ENCODE measurements at places on chromosomes 3 and 15.

DNA sequence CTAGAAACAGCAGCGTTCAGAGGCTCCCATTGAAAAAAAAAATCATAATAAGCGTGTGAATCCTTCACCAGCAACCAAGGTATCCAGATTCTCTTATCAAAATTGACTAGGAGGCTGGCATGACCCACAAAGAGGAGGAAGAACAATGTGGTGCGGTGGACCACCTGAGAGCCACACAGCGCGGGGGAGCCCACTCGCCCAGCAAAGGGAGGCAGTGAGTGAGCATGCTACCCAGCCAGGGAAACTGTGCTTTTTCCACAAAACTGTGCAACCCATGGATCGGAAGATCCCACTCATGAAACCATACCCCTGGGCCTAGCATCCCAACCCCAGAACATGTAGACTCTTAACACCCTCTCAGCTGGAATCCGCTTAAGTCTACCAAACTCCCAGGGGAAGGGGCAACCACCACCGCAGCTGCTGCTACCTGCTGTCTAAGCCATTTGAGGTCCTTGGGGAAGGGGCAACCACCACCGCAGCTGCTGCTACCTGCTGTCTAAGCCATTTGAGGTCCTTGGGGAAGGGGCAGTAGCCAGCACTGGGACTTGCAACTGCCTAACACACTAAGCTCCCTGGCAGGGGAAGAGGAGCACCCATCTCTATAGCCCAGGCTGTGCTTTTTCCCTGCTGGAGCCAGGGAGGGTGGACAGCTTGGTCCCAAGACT is 102.8 kb upstream of the CLDN18 start:
- DNase-seq = no peak

DNA sequence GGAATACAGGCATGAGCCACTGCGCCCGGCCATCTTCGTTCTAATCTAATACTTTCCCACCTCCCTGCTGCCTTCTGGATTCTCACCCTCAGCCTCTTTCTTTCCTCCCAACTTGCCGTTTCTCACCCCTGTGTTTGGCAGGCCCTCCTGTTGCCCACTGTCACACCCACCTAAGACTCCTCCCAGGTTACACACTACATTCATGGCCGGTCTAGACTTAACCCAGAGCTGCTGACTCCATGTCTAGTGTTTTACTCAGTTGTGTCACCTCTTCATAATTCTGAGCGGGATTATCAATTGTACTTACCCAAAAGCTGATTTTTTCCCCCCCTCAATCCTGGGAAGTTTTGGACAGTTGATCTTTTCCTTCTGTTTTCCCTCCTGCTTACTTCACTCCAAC is 223.8 kb downstream of the FEZF2 start:
- no peak for DNase-seq

- DNase-seq = no peak
Observed at GRCh38 chr15:80536231-80536630, 132.0 kb downstream of the ARNT2 start.

- DNase-seq = no peak
Observed at GRCh38 chr3:184769382-184770170, 42.4 kb upstream of the VPS8 start.

GRCh38 chr3:61268644-61269043 is 17.4 kb upstream of the FHIT start:
- DNase-seq = no peak

DNA sequence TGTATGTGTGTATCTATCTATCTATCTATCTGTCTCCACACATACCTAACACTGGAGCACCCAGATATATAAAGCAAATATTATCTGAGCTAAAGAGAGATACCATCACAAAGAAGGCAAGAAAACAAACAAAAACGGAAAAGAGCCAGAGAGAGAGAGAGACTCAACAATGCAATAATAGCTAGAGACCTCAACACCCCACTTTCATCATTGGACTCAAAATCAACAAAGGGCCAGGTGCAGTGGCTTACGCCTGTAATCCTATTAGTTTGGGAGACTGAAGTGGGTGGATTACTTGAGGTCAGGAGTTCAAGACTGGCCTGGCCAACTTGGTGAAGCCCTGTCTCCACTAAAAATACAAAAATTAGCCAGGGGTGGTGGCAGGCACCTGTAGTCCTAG is 23.4 kb downstream of the NCBP2 start:
- no peak for DNase-seq

DNA sequence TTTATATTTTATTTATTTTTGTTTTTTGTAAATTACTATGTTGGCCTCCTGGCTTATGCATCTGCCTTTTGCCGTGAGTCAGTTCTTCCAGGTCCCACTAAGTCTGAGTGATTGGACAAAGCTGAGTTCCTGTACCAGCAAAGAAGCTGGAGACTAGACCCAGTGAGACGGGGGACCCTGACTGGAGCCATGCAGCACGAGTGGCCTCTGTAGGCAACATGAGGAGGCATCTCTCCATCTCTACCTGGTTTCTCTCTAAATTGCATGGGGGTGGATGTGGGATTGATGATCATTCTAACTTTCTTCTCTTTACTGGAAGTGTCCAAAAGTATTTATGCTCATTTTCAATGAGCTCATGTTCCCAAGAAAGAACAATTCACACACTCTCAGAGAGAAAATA is 155.3 kb upstream of the MRPL3 start:
- DNase-seq = no peak

DNA sequence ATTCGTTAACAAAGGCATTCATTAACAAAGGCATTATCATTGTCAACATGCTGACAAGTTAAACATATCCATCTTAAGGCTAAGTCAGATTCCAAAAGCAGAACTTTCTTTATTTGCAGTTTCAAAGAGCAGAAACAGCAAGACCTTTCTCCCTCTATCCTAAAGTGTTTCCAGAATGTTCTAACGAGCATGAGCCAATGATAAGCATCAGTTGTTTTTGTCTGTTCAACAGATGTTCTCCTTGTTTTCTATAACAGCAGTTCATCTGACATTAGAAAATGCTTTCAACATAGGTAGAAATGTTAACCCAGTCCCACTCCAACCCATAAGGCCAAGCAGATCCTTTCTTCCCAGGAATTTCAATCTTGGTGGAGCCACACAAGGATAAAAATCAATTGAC is 77.6 kb upstream of the POMGNT2 start:
- no peak for DNase-seq

GRCh38 chr15:84034578-84035398 is 200.8 kb upstream of the GOLGA6L4 start:
- no peak for DNase-seq

- DNase-seq = no peak
Observed at GRCh38 chr15:97189162-97189780, 771.2 kb upstream of the ARRDC4 start.

DNA sequence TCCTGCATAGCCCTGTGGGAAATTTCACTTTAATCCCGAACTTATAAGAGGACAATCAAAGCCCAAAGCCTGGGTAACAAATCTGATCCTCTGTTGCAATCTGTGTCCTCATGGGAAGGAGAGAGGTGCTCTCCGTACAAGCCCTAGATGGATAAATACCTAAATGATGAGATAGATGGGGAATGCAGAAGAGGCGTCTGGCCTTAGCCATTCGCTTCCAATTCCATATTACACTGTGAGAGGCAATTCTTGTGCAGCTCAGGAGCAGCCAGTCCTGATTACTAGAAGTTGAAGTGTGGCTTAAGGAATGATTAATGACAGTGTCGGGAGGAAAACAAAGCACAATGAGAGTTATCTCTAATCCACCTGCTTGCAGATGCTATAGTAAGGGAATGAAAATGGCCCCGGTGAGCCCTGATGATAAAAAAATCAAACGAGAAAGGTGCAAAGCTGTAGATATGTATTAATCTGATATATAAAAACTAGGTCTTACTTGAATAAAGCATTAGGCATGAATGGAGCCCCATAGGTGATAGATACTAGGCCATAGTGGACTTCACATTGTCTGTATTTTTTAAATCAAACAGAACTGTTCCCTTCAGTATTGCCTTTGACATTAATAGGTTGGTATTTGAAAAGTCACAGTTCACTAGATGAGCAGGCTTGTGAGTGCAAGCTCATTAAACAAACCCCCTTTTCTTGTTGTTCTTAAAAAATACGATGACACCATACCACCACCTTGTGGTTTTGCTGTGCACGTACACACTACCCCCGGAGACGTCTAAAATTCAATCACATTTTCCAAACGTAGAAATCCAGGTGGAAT is 54.2 kb upstream of the TMCO5A start:
- no peak for DNase-seq

GRCh38 chr15:28068930-28069329 is 30.2 kb downstream of the OCA2 start:
- no peak for DNase-seq

GRCh38 chr3:15014606-15015328 is 50.3 kb downstream of the MRPS25 start:
- DNase-seq = no peak
